ENCODE measurements at places on chromosomes 16 and 17. TPM values are rescaled to one million over a fixed set of nuclear protein-coding genes. Genes with fewer than 3 reads are reported as not detected.

GRCh38 chr17:59221159-59221847 is 992 bp downstream of the GDPD1 start:
- peak overlapping the region; percentile 94 for H3K4me3 ChIP-seq
- peak; percentile 25 for DNase-seq
- H3K27me3 ChIP-seq, result no peaks in the 10 kb centered on the region
- peaks cover 13% of the 10 kb centered on the region for H3K4me1 ChIP-seq

GRCh38 chr17:33218698-33219601 is 74.1 kb downstream of the ASIC2 start:
- no peaks in the 10 kb centered on the region for H3K36me3 ChIP-seq
- DNase-seq, result no peak
- H3K27ac ChIP-seq, result no peak overlapping the region

- H3K4me3 ChIP-seq, result no peak overlapping the region
- no peak for DNase-seq
- no peaks in the 10 kb centered on the region for H3K4me1 ChIP-seq
- H3K27ac ChIP-seq, result no peak overlapping the region
Measured at GRCh38 chr17:62782730-62783270, 25.3 kb downstream of the MARCHF10 start.

Gene CLEC10A
- not detected for total RNA-seq

GRCh38 chr17:17229416-17230384 is 7.3 kb downstream of the FLCN start:
- DNase-seq, result no peak
- H3K36me3 ChIP-seq, result peaks cover 78% of the 10 kb centered on the region
- no peak overlapping the region for H3K27ac ChIP-seq

DNA sequence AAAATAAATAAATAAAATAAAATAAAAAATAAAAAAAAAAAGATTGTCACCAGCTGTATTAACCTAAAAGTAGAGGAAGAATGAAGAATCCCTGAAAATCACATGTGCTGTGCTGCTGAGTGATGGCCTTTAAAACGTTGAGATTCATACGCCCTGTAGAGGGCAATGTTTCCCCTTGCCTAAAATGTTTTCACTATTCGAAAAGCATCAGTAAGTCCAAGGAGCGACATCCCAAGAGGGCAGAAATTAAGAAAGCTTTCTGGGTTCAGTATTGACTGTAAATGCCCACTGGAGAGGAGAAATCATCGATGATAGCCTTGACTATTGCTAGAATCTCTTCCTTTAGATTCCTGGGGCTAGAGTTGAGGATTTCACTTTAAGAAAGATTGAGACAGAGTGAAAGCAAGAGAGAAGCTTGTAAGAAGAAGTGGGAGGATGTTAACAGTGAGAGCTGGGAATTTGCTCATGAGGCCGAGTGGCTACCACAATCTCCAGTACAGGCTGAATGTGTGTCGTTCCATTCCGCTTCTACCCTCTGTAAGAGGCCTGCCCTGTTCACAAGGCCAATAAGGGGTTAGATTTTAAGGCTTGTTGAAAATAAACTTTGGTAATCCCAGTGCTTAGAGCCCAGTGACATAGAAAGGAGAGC is 170.8 kb upstream of the FAM20A start:
- peak overlapping the region; percentile 70 for H3K4me3 ChIP-seq
- H3K36me3 ChIP-seq, result no peaks in the 10 kb centered on the region
- no peak for DNase-seq
- peak overlapping the region; percentile 69 for H3K27ac ChIP-seq
- H3K27me3 ChIP-seq, result no peaks in the 10 kb centered on the region

GRCh38 chr17:21462237-21462636 is 86.1 kb downstream of the KCNJ12 start:
- no peak overlapping the region for H3K27ac ChIP-seq
- H3K36me3 ChIP-seq, result no peaks in the 10 kb centered on the region
- peaks cover 14% of the 10 kb centered on the region for H3K27me3 ChIP-seq

DNA sequence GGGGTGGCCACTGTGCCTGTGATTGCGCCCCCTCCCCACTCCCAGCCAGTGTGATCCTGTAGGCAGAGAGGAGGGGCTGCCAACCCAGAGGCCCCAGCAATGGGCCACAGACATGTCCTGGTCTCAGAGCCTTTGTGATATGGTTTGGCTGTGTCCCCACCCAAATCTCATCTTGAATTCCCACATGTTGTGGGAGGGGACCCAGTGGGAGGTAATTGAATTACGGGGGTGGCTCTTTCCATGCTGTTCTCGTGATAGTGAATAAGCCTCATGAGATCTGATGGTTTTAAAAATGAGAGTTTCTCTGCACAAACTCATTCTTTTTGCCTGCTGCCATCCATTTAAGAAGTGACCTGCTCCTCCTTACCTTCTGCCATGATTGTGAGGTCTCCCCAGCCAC is 56.8 kb upstream of the ZNF469 start:
- no peaks in the 10 kb centered on the region for H3K36me3 ChIP-seq
- DNase-seq, result no peak
- no peaks in the 10 kb centered on the region for H3K4me1 ChIP-seq
- no peak overlapping the region for H3K27ac ChIP-seq
- H3K4me3 ChIP-seq, result no peak overlapping the region
- no peaks in the 10 kb centered on the region for H3K27me3 ChIP-seq

- H3K27ac ChIP-seq, result no peak overlapping the region
- peaks cover 25% of the 10 kb centered on the region for H3K4me1 ChIP-seq
Measured at GRCh38 chr16:69600202-69600601, 34.4 kb downstream of the NFAT5 start.

DNA sequence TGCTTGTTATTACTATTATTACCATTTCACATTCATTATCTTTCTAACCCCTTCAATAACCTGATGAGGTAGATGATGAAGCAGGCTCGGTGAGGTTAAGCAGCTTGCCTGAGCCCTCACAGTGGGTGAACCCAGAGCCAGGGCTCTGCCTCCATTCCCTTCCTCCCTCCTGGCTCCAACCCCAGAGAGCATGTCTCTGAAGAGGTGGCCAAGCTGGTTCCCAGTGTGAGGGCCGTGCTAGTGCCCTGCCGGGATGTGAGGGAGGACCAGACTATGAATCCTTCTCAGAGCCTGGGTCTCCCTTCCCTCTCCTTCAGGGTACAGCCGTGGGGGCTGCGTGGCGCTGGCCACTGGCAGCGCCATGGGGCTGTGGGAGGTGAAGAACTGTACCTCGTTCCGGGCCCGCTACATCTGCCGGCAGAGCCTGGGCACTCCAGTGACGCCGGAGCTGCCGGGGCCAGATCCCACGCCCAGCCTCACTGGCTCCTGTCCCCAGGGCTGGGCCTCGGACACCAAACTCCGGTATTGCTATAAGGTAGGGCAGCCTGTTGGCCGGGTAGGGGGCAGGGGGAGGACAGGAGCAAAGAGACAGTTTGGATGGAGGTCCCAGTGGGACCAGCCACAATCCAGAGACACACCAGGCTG is 49.6 kb downstream of the MRC2 start:
- H3K27ac ChIP-seq, result no peak overlapping the region
- DNase-seq, result no peak
- H3K4me3 ChIP-seq, result no peak overlapping the region
- no peaks in the 10 kb centered on the region for H3K4me1 ChIP-seq
- no peaks in the 10 kb centered on the region for H3K36me3 ChIP-seq

- H3K36me3 ChIP-seq, result no peaks in the 10 kb centered on the region
- no peaks in the 10 kb centered on the region for H3K4me1 ChIP-seq
- DNase-seq, result no peak
- H3K27me3 ChIP-seq, result peaks cover 7% of the 10 kb centered on the region
- H3K27ac ChIP-seq, result no peak overlapping the region
Measured at GRCh38 chr16:75818491-75818890, 92.2 kb upstream of the CPHXL start.

DNA sequence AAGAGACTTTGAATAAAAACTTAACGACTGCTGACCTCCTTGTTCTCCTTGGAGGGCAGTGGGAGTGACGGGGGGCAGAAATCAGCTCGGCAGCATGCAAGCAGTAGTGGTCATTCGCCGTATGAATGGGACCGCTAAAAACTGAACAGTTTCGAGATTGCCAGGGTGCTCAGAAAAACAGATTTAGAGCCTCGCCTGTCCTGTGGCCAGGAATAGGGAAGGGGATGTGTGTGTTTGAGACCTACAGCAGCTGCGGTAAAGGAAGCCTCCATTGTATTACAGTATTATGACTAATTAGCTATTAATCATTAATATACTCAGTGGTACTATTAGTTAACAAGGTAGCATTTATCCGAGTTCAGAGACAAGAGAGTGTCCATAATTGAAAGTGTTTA is 670 bp upstream of the ZNF652 start:
- H3K4me3 ChIP-seq, result peak overlapping the region; percentile 86
- H3K4me1 ChIP-seq, result peaks cover 55% of the 10 kb centered on the region
- DNase-seq, result no peak
- peaks cover 11% of the 10 kb centered on the region for H3K36me3 ChIP-seq
- no peaks in the 10 kb centered on the region for H3K27me3 ChIP-seq

DNA sequence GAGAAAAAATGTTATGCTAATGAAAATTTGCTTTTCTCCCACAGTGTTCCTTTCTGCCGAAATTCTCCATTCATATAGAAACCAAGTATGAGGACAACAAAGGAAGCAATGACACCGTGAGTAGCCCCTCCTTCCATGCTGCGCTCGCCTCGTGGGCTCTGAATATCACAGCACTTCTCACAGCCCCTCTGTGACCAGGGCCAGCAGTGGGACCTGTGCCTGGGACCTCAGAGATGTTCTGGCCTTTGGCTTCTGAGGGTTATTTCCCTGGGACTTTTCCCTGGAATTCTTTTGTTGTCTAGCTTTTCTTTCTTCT is 139.6 kb upstream of the NOL11 start:
- H3K4me3 ChIP-seq, result no peak overlapping the region
- no peak for DNase-seq
- H3K4me1 ChIP-seq, result peaks cover 48% of the 10 kb centered on the region
- H3K36me3 ChIP-seq, result peaks cover 6% of the 10 kb centered on the region
- H3K27ac ChIP-seq, result peak overlapping the region; percentile 2

GRCh38 chr17:64004903-64005733 is 7.0 kb downstream of the PRR29 start:
- H3K4me1 ChIP-seq, result peaks cover 39% of the 10 kb centered on the region
- no peak overlapping the region for H3K27ac ChIP-seq
- H3K27me3 ChIP-seq, result no peaks in the 10 kb centered on the region
- H3K36me3 ChIP-seq, result peaks cover 63% of the 10 kb centered on the region
- no peak overlapping the region for H3K4me3 ChIP-seq

GRCh38 chr16:57688487-57688986 is 6.1 kb upstream of the DRC7 start:
- no peak for DNase-seq
- H3K36me3 ChIP-seq, result no peaks in the 10 kb centered on the region

- no peak overlapping the region for H3K27ac ChIP-seq
- no peak overlapping the region for H3K4me3 ChIP-seq
- no peaks in the 10 kb centered on the region for H3K36me3 ChIP-seq
- H3K27me3 ChIP-seq, result peaks cover 46% of the 10 kb centered on the region
Measured at GRCh38 chr17:34275881-34276280, 5.9 kb downstream of the CCL7 start.

DNA sequence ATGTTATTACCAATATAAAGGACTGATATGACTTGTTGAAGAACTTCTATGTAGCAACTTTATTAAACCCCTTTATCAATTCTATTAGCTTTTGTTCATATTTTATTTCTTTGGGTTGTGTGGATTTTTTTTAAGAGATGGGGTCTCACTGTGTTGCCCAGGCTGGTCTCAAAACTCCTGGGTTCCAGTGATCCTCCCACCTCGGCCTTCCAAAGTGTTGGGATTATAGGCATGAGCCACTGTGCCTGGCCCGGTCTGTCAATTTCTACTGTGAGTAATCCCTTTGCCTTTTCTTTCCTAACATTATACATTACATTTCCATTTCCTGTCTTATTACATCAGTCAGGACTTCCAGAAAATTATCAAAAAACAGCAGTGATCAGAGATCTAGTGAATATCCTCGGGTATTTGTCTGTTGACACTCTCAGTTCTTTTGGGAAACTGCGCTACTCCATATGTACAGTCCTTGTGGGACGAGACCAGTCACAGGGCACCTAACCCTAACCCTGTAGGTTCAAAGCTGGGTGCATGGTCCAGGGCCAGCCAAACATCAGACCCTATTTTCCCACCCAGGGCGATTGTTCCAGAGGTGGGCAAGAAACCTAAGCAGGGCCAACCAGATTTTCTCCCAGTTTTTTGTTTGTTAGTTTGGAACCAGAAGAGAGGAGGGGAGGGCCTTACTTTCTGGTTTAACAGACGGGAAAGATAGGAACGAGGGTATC is 1.7 kb upstream of the SLC47A1 start:
- H3K36me3 ChIP-seq, result no peaks in the 10 kb centered on the region
- H3K4me1 ChIP-seq, result peaks cover 12% of the 10 kb centered on the region
- peaks cover 40% of the 10 kb centered on the region for H3K27me3 ChIP-seq
- H3K27ac ChIP-seq, result no peak overlapping the region
- DNase-seq, result no peak

Gene KCNH4
- total RNA-seq, result 0.80 TPM

- DNase-seq, result no peak
- no peaks in the 10 kb centered on the region for H3K36me3 ChIP-seq
- no peak overlapping the region for H3K4me3 ChIP-seq
- no peaks in the 10 kb centered on the region for H3K4me1 ChIP-seq
Measured at GRCh38 chr16:21088646-21089538, 61.8 kb downstream of the DNAH3 start.

DNA sequence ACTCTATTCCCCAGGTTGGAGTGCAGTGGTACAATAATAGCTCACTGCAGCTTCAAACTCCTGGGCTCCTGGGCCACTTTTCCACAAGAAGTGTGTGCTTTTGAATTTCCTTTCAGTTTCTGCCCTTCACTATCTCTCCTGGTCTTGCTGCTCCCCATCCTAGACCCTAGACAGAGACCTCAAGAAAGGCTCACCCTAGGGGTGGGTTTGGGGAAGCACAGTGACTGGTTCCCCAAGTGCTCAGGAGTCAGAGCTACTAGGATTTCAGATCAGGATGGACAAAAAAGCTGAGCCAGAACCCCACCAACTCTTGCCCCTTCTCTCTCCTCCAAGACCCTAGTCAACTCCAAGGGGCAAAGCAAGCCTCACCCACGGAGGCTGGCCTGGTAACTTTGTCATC is 1.6 kb upstream of the SEBOX start:
- H3K36me3 ChIP-seq, result peaks cover 26% of the 10 kb centered on the region
- no peak for DNase-seq
- H3K4me3 ChIP-seq, result no peak overlapping the region
- peaks cover 8% of the 10 kb centered on the region for H3K4me1 ChIP-seq
- no peak overlapping the region for H3K27ac ChIP-seq
